GM04504 (cell line): ENCODE measurements at places on chromosomes 5 and 9.

DNA sequence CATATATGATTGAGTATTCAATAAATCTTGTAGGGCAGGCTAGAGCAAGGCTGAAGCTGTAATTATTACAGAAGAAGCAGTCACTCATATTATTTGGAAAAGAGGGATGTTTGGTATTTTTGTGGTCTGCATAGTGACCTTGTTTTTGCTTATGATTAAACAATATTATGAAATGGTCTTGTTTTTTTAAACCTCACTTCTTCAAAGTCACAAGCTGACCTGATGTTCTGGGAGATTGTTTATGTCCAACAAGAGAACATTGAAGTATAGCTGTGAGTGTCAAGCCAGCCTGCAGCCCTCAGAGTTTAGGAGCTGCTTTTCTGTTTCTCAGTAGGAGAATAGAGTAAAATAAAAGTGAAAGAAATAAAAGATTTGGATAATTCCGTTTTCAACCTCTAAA, 342.2 kb downstream of the LRRC70 start:
- DNase-seq, result no peak

DNA sequence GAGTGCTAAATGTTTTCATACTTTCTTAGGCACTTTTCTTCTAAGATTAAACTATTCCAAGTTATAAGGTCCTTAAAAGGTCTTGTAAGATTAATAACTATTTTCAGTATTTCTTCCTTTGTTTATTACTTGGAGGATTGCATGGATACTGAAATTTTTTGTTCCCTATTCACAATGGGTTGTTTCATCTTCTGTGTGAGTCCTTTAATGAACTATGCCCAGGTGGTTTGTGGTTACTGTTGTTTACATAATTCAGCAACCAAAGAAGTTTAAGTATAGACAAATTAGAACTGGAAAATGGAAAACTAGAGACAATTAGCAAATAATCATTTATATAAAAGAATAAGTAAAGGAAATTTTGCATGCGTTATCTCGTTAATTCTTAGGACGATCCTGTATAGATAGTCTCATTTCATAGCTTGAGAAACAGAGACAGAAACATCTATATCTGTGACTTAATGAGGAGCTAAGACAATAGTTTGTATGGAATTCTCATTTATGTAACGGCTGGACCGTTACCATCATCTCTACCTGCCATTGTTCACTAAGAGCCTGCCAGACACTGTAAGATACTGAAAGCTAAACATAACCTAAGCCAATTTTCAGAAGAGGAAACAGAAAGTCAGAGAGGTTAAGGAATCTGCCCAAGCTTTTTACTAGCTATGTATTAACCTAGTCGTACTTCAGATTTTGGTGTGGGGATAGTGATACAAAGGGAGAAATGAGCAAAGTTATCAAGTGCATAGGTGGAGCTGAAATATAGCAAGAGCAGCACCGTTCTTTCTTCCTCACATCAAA, 148.2 kb downstream of the PAM start:
- DNase-seq, result no peak

DNA sequence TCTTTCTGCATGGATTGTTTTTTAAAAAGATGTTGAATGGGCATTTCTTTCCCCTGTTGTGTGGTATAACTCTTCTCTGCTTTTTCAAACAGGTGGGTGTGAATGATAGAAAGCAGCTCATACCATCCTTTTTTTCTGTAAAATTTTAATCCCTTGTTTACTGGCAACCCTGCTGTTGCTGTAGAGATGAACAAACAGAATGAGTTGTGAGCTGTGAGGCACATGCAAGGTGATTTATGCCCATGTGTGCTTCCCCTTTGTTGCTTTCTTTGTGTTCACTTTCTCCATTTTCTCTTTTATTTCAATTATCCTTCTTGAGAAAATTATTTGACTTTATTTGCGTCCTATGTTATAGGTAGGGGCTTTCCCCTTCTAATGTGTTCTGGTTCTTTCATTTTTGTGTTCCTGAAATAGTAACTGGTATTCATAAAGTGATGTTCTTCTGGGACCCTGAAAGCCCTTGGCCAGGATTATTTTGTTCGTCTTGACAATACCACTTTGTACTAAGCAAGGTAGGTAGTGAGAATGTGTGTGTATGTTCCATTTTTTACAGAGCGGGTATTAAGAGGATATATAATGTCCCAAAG, 79.9 kb downstream of the AOPEP start:
- no peak for DNase-seq

- no peak for DNase-seq
Observed at GRCh38 chr9:117092582-117092981, 322.3 kb downstream of the ASTN2 start.

DNA sequence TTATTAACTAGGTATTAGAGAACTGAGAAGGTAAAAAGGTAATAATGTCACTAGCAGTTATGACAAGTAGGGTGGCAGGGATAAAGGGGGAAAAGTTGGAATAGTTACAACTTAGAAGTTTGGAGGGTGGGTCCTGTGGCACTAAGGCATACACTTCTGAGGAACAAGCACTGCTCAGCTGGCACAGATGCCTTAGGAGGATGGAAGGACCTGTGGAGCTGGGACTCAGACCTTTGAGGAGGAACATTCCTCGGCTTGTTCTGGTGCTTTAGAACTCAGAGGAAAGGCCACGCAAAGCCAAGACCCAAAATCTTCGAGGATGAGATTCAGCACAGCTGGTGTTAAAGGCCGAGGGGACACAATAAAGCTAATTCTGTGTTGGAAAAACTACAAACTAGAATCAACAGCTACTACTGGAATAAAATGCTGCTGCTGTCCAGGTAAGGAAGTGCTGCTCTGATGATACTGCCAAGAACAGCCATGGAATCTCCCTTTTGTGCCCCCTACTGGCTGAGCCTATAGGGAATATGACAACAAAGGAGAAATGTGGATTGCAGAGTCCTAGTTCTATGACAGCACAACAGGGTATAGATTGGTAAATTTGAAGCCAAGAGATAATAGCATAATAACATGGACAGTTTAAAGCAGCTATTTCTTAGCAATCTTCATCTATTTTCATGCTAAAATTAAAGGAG, 126.7 kb downstream of the SLC25A46 start:
- DNase-seq, result peak; percentile 3

GRCh38 chr5:133508331-133508730, 104.0 kb downstream of the FSTL4 start:
- no peak for DNase-seq

DNA sequence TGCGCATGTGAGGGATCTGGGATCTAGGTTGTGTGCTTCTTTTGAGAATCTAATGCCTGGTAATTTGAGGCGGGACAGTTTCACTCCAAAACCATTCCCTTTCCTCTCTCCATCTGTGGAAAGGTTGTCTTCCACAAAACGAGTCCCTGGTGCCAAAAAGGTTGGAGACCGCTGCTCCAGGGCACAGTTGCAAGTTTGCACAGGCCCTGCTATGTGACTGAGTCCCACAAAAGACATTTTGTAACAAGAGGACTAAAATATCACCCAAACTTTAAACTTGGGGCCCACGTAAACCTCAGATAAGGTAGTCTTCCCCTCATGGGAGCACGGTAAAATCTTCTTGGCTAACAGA, 5.8 kb upstream of the ZNF367 start:
- DNase-seq, result no peak

GRCh38 chr5:78899922-78900362, 85.2 kb downstream of the ARSB start:
- DNase-seq, result no peak

GRCh38 chr5:131952301-131952857, 6.9 kb upstream of the MEIKIN start:
- no peak for DNase-seq

- DNase-seq, result no peak
Observed at GRCh38 chr5:116771466-116772151, 197.0 kb upstream of the SEMA6A start.

- DNase-seq, result no peak
Observed at GRCh38 chr9:35453786-35454185, 36.1 kb upstream of the RUSC2 start.

GRCh38 chr9:72858089-72858912, 94.6 kb downstream of the ALDH1A1 start:
- DNase-seq, result no peak

GRCh38 chr9:107251756-107252322, 31.2 kb upstream of the RAD23B start:
- peak; percentile 94 for DNase-seq

DNA sequence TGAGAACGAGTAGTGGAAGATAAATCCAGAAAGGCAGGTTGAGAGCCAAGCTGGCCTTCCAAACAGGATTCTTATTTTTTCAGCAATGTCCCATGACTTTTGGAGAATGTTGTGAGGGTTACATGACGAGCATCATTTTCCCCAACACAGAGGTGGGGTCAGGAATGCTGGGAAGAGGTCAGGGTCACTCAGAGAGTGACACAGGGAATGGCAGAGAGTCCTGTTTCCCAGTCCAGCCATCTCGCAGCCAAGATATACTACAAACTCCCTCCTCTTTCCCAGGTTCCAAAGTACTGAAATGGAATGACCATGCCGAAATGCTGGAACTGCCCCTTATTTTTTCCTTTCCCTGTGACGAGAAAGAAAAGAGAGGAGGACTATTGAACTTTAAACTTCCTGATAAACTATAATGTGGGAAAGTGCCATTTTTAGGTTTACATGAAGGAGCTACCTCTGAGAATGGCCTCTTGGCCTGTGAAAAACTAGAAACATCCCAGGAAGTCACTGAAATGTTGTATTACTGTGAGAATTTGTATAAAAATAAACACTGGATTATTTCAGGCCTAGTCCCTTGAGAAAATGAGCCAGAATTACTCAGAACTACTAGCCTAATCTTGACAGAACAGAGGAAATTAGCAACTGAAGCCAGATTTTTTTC, 420.4 kb downstream of the CETN3 start:
- DNase-seq, result no peak

- no peak for DNase-seq
Observed at GRCh38 chr5:145396888-145397287, 438.3 kb downstream of the PRELID2 start.

DNA sequence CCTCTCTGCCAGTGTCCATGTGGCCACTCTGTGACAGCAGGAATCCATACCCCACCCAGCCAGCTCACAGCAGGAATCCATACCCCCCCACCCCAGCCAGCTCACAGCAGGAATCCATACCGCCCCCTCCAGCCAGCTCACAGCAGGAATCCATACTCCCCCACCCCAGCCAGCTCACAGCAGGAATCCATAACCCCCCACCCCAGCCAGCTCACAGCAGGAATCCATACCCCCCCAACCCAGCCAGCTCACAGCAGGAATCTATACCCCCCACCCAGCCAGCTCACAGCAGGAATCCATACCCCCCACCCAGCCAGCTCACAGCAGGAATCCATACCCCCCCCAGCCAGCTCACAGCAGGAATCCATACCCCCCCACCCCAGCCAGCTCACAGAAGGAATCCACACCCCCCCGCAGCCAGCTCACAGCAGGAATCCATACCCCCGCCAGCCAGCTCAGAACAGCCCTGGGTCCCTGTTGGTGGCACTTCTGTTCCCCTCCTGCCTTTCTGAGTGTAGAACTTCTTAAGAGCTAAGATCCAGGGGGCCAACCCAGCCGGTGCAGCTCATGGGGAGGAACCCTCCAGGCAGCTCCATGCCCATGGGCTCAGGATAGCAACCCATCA, 8.4 kb upstream of the RXRA start:
- DNase-seq, result no peak

DNA sequence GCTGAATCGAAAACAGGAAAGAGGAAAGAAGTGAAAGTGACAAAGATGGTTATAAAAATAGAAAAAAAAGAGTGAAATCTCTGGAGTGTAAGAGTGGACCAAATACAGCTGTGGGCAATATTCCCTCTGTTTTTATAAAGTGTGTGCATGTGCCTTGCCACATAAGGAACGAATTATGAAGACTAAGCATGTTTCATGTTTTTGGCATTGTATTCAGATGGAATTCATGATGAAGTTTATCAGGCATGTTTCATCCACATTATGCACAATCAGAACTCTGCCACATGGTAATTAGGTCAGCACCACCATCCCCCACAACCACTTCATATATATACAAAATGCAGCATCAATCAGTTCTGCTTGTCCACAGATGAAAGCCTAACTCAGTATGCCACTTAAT, 348.0 kb downstream of the ZNF608 start:
- DNase-seq, result no peak

DNA sequence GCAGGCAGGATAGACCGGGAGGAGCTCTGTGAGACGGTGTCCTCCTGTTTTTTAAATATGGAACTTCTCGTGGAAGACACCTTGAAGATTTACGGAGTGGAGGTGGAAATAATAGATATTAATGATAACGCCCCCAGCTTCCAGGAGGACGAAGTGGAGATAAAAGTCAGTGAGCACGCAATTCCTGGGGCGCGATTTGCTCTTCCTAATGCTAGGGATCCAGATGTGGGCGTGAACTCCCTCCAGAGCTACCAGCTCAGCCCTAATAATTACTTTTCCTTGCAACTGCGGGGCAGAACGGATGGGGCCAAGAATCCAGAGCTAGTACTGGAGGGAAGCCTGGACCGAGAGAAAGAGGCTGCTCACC, 621 bp downstream of the PCDHGA11 start:
- DNase-seq, result no peak

DNA sequence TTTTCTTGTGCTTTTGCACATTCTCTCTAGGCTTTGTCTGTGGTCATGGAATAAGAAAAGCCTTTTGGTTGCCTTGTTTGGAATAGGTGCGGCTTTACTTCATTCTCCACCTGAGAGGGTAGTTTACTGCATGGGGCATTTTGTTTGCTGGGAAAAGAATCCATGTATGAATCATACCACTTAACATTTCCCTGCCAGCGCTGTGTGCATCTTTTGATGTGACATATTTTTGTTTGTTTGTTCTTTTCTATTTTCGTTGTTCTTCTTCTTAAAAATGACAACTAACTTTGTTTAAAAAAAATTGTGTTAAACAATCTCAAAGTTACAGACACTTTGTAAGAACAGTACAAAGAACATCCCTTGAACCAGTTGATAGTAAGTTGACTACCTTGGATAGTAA, 113.2 kb downstream of the GCNT1 start:
- DNase-seq, result no peak

DNA sequence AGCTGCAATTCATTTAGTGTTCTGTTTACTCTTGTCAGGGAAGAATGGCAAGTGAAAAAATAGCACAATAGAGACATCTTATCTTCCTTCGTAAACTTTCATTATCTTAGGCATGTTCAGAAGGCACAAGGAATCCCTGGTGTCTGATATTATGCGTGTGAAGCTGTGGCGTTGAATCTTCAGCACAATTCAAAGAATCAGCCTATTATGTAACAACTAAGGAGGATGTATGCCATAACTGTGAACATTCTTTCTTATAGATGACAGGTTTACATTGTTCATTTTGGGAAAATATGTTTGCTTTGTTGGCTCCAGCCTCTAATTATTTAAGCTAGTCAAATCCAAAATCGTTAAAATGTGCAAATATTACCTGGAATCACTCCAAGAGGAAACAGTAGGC, 446.1 kb downstream of the ANXA1 start:
- no peak for DNase-seq

- no peak for DNase-seq
Observed at GRCh38 chr5:150656191-150657132, 4.6 kb upstream of the MYOZ3 start.

DNA sequence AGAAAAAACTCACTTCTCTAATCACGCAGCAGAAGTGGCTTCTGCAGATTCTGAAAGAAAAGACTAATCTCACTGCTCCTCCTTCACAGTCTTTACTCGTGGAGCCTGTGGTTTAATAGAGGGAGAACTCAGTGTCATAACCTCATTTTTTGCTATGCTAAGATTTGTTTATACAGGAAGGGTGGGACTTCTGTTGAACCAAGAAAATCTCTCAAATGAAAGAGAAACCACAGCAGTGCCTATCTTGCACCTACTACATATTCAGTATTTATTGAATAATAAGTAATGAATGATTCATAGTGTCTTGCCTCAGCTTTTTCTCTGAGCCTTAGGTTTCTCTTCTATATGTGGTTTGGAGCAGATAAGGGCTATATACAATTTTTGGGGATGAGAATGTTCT, 136.1 kb upstream of the DMAC1 start:
- DNase-seq, result no peak

- DNase-seq, result no peak
Observed at GRCh38 chr5:10519729-10520128, 44.1 kb upstream of the ANKRD33B start.
